GM03348 (cell line): ENCODE measurements at places on chromosomes 11 and 22.

DNA sequence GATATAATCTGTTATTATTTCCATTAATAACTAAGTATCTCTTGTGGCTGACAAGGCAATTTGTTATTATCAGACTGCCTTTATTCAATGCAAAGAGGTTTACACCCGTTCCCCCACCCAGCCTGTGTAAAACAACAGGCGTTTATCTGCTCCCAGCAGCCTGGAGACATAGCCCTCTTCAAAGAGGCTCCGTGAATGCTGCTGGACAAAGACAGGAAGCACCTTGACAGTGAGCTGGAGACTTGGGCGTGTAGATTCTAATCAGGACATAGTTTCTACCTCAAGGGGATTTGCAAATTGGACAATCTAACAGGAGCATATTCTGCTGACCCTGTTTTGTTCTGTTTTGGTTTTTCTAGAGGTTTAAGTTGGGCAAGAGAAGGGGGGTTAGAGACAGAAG is 733.0 kb upstream of the KIRREL3 start:
- DNase-seq = no peak

- no peak for DNase-seq
Measured at GRCh38 chr11:47185305-47186075, 744 bp downstream of the PACSIN3 start.

DNA sequence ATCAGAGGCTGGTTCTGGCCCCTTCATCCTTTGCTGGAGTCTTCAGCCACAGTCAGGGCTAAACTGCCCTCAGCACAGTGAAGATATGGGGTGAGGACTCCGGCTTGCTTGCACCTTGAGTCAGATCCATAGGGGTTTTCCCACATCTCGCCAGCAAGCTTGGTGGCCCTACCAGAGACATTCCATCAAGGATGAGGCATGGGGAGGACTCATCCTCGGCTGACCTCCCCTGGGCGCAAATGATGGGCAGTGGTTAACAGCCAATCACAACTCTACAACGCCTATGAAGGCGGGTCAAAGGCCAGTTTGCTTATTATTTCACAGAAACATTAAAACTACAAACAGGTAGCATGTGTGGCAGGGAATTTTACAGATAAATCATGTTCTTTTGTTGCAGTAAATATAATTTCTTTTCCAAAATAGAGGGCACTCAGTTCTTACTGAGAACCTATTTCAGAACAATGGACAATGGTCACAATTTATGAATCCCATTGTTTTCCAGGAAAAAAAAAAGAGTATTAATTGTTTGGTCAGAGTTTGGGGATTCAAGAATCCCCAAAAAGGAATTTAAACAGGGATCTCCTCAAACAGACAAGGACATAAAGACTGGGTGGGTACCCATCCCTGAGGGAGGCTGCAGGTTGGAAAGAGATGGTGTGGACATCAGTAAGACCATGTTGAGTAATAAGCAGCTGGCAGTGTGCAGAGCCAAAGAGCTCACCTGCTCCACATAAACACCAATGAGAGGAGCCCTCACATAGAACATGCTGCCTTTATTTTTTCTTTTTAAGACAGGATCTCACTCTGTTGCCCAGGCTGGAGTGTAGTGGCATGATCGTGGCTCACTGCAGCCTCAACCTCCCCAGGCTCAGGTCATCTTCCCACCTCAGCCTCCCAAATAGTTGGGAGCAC is 14.8 kb downstream of the PLAAT3 start:
- DNase-seq = peak; percentile 92

- peak; percentile 91 for DNase-seq
Measured at GRCh38 chr11:67504950-67505581, at the start of gene PITPNM1. Gene PITPNM1 (minus strand): TSS chr11:67505363. CDS start chr11:67504180, 1,183 bp downstream.

DNA sequence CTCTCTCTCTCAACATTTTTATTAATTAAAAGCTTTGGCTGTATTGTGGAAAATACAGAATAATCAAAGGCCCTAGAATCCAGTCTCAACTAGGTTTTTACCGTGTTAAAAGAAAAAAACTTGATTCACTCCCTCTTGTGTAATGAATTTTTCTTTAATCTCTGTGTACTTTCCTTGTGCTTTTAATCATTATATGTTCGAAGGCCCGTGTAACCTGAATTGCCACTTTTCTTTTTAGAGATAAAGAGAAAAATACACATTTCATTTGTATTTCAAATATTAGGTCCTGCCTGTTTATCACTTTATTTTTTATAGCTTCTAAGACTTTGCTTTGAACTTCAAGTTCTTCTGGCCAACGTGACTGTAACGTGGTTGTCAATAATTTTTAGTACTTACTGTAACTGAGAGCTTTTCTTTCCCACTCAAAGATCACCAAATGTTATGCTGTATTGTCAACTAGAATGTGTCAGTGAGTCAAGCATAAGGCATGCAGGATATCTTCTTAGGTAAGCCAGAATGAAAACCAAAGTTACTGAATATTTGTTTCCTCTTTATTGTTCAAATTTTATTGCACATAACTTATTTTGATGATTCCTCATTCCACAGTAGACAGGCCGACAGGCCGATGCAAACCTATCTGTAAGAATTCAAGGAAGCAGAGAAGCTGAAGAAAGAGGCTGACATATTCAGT is 23.3 kb upstream of the FAR1 start:
- no peak for DNase-seq

- DNase-seq = no peak
Measured at GRCh38 chr22:44618400-44618799, 83.6 kb upstream of the PRR5 start.

DNA sequence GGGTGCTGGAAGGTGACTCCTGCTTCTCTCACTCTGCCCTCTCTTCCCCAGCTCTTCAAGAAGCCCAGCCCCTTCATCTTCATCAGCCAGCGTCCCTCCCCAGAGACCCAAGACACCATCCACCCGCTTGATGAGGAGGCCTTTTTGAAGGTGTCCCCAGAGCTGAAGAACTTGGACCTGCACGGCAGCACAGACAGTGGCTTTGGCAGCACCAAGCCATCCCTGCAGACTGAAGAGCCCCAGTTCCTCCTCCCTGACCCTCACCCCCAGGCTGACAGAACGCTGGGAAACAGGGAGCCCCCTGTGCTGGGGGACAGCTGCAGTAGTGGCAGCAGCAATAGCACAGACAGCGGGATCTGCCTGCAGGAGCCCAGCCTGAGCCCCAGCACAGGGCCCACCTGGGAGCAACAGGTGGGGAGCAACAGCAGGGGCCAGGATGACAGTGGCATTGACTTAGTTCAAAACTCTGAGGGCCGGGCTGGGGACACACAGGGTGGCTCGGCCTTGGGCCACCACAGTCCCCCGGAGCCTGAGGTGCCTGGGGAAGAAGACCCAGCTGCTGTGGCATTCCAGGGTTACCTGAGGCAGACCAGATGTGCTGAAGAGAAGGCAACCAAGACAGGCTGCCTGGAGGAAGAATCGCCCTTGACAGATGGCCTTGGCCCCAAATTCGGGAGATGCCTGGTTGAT is 12.6 kb downstream of the IL10RA start:
- DNase-seq = no peak

DNA sequence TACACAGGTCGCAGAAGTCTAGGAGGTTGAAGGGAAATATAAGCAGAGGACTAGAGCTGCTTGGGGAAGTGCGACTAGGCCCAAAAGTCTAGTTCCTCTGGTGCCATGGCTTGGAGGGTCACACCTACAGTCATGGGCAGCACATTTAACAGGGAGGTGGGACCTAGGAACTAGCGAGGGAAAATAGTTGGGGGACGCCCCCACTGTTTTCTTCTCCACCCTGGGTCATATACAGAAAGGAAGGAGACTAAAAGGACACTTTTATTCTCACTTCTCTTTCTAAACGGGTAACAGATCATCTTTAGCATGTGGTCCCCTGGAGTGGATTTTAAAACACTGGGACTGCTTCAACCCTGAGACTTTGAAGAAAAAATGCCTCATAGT is 16.6 kb downstream of the APIP start:
- no peak for DNase-seq

- no peak for DNase-seq
Measured at GRCh38 chr11:94332814-94333213, 28.4 kb downstream of the IZUMO1R start.

DNA sequence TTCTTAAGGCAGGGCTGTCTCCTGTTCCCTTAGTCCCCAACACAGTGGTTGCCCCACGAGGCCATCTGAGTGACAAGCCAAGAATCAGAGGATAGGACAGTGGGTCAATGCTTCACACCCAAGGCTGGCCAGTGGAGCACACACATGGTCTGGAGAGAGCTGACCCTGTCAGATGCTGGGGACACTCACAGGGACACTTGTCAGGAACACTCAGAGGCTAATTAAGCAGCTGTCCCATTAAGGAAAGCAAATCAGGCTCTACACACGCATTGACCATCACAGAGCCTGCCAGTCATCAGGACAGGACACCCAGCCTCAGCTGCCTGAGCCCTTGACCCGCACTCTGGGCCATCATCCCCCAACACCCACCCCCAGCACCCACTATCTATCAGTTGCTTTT is 18.2 kb downstream of the GDPD5 start:
- no peak for DNase-seq

DNA sequence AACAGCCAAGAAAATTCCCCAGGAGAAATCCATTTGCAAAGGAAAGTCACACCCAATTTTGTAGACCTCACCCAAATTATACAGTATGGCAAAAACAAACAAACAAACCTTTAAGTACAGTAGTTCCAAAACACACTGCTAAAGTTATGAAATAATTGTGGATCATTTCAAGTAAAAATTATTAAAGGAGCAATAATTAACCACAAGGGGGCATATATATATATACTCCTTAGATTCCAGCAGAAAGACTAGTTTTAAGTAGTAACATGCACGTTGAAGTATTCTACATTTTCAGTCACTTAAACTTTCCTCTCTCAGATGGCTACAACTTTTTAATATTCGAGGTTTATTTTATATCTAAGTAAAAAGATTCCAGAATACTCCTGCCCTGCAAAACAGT is 26.8 kb downstream of the RNF141 start:
- peak; percentile 42 for DNase-seq

DNA sequence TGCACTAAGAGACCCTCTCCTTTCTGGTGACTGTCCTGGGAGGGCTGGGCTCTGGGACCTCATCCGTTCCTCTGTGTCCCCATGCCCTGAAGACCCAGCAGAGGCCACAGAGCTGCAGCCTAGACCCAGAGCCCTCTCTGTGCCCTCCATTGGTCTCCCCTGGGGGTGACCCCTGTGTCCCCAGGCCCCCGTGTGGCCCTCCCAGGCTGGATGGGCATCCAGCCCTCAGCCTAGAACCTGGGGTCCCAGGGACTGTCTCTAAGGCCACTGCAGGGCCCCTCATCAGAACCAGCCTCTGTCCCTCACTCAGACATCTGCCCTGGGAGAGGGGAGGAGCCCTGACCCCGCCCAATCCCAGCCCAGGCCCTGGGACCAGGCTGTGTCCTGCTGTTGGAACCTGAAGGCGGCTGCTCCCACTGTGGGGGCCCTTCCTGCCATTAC is 5.7 kb downstream of the IGLL1 start:
- DNase-seq = no peak
